ENCODE measurements at places on chromosomes 3 and 15.
A peak's percentile ranks its signal among the peaks of the same experiment; 100 is the strongest.

GRCh38 chr15:90261811-90262210 is 3.7 kb upstream of the NGRN start:
- DNase-seq = no peak

DNA sequence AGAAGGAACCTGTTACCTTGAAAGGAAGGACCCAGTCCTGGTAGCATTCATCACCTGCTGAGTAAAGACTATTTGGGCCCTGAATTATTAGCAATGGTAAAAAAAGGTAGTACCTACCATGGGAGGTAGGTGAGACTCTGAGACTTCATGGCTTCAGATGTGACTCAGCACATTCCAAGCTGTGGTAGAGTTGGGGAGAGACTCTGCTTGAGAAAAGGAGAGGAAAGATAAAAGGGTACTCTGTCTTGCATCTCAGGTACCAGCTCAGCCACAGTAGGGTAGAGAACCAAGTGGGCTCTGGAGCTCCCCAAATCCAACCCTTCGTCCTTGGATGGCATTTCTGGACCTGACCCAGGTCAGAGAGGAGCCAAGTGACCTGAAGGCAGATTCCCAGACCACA is 430.4 kb downstream of the TBL1XR1 start:
- DNase-seq = no peak

GRCh38 chr3:131658115-131658514 is 155.3 kb upstream of the MRPL3 start:
- no peak for DNase-seq

GRCh38 chr3:150594150-150594549 is 9.0 kb upstream of the SELENOT start:
- DNase-seq = no peak

- no peak for DNase-seq
Measured at GRCh38 chr3:153410517-153410916, 248.5 kb downstream of the RAP2B start.

DNA sequence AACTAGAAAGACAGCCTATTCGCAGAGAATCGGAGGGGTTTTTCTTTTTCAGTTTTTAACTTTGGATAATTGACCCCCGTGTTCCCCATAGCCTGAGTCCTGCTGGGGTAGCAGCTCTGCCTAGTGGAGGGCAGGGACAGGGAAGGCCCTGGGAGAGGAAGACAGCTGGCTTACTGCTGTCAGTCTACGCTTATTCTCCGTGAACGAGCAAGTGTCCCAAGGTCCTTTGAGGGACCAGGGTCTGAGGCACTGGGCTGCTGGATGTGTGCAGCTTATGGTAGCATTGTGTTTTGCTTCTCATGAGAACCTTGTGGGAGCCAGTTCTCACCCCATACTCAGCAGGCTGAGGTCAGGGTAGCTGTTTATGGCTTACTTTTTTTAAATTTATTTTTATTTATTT is 3.0 kb downstream of the LIMD1 start:
- DNase-seq = no peak

- no peak for DNase-seq
Measured at GRCh38 chr15:88426304-88426703, 40.9 kb downstream of the MRPL46 start.

GRCh38 chr15:77631745-77632533 is 773 bp downstream of the LINGO1 start:
- DNase-seq = no peak

DNA sequence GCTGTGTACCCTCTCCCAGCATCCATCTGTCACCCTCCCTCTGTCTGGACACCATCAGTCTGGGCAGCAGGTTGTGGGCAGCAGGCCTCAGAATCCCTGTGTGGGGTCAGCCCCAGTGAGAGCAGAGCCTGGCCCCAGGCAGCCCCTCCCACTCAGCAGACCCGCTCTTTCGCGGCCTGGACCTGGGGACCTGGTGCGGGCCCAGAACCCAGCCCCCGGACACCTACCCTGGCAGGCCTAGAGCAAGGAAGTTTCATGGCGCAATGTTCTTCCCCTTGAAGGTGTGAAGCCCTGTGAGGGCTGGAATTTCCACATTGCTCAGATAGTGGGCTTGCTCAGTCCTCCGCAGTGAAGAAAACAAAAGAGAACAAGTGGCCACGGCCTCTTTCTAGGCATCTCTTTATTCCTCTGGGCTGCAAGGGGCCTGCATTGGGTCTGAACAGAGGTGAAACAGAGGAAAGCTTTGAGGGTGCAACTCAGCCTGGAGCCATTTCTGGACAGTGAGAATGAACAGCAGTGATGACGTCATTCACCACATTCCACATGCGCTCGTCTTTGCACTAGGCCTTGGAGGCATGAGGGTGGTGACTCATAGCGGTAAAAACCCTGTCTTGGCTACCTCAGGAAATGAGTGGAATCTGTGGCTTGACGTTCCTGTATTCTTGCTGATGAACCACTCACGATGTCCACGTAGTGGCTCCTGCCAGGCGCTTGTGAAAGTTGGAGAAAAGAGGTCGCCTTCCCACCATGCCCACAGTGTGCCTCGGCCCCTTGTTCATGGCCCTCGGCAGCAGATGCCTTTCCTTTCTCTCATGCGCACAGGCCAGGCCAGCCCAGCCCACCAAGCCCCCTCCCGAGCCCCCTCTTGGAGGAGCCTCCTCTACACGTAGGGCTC is 66.1 kb downstream of the SLC30A4 start:
- peak; percentile 66 for DNase-seq

DNA sequence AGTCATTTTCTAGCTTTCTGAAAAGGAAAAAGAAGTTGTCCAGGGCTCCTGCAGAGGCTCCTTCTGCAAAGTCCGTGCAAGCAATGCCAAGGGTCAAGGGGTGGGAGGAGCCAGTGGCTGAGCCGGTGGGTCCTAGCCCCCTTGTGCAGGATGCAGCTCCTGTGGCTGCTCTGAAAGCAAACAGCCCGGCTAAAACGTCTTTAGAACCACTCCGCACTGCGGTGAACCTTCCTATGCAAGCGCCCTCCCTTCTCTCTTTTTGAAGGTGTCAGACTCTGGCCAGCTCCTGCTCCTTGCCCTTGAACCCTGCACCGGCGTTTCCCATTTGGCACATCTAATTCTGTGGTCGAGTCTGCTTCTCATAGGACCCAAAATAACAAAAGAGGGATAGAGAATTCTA is 183.1 kb downstream of the UACA start:
- no peak for DNase-seq

DNA sequence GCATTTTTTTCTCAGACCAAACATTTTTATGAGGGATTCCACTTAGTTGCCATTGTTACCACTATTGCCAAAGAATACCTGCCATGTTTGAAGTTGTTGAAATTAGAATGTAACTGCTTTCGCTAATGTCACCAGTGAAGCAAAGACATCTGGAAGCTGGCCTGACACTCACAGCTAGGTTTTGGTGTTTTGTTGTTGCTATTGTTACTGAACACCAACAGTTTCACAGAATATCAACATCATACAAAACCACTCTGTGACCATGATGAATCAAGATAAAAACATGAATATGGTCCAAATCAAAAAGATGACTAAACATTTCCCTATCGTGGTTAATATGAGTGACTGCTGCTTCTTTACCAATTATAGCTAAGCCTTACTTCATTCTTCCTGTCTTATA is 6.9 kb upstream of the CFAP20DC start:
- peak; percentile 22 for DNase-seq

DNA sequence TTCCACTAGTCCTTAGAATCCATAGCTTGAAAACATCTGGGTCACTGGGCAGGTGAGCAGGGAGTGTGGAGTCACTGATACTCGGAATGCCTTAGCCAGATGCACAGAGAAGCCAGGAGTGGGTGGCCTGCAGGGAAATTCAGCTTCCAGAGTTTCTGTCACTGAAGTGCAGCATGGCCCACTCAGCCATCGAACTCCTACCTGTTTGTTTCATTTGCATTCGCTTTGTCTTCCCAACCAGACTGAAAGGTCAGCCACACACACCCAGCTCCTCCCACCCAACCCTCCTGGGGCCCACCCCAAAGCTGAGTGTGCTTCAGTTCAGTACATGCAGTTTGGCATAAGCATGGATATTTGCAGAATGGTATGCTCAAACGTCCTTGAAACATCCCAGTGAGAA is 124.5 kb upstream of the ATP10A start:
- DNase-seq = no peak

DNA sequence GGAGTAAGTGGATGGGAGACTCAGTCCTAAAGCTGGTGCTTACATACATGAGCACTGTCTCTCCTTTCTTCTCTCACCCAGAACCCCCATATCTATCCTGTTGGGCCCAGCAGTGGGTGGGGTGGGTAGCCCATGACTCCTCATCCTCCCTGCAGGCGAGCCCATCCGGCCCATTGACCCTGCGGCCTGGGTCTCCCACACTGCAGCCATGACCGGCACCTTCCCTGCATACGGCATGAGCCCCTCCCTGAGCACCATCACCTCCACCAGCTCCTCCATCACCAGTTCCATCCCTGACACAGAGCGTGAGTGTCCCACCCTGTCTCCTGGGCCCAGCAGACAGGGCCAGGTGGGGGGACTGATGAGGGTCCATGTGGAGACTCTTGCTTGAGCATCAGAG is 8.0 kb upstream of the AP2M1 start:
- no peak for DNase-seq

DNA sequence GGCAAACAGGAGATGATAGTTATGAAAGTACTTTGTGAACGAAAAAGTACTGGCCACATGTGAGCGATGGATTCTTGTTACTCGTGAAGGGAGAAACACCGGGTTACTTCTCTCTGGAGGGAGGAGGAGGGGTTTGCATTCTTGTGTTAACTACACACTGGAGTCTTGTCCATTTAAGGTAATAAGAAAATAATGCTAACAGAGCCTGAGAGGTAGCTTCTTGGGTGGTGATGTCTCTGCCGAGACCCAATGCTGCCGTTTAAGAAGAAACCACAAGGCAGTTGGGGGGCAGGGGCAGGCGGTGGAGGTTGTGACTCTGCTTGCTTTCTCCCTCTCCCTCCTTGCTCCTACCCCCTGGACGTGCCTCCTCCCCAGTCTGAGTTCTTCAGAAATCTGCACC is 100.9 kb upstream of the ROPN1 start:
- no peak for DNase-seq

DNA sequence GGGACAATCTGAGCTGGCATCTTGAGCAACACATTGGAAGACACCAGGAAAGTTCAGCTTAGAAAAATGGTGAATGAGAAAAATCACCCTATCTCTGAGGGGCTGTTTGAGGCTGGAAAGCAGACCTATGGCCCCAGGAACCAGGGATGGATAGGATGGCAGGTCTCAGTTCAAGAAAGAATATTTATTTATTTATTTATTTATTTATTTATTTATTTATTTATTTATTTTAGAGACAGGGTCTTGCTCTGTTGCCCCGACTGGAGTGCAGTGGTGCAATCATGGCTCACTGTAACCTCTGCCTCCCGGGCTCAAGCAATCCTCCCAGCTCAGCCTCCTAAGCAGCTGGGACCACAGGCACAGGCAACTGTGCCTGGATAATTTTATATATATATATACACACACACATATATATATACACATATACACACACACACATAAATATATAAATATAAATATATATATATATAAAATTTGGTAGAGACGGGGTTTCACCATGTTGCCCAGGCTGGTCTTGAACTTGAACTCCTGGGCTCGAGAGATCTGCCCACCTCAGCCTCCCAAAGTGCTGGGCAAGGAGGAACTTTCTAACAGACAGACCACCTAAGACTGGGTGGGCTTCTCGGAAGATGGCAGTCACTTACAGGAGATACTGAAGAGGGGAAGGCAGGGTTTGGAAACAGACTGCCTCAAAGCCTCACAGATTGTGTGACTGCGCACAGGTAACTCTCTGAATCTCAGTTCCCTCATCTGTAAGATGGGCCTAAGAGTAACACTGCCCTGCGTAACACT is 29.7 kb downstream of the CCDC13 start:
- no peak for DNase-seq

DNA sequence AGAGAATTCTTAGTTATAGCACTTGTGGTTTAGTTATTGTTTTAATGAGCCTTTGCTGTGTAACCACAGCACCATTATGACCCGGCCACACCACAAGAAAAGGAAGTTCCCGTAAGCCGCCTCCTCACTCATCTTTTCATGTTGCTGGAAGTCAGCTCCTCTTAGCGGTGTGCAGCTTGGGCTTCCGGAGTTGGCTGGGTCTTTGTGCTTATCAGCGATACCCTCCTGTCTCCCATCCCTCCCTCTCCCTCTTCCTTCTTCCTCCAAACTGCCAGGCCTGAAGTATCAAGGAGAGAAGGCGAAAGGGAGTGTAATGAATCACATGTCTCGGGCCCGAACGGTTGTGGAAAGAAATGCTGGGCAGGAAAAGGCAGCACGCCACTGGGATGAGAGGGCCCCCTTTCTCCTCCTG is 353.5 kb downstream of the MCTP2 start:
- DNase-seq = peak; percentile 9

DNA sequence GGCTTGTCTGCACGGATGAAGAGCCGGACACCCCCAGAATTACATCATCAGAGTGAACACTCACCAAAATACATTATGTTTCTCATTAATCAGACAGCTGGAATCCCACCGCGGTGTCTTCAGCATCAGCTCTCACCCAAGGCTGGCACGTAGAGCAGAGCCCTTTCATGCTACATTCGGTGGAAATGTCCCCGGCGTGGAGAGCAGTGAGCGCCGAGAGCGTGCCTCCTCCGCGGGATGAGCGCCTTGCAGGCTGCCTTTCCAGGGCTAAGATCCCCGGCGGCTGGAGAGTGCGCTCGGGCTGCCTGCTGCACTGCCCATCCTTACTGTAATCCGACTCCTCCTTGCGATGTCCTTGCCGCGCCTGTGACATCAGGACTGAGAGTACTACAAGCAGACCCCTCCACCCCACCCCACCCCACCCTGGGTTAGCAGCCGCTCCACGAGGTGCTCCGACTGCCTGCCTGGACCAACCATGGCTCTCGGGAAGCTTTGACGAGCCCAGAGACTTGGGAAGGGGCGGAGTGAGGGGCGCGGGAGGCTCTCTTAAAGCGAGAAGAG is at the start of gene ZNF385D:
Gene ZNF385D, minus strand, starts transcription at position 380 of the 561 bp plus-strand sequence. Its CDS starts 294 bp downstream, at position 86.
- DNase-seq = no peak

DNA sequence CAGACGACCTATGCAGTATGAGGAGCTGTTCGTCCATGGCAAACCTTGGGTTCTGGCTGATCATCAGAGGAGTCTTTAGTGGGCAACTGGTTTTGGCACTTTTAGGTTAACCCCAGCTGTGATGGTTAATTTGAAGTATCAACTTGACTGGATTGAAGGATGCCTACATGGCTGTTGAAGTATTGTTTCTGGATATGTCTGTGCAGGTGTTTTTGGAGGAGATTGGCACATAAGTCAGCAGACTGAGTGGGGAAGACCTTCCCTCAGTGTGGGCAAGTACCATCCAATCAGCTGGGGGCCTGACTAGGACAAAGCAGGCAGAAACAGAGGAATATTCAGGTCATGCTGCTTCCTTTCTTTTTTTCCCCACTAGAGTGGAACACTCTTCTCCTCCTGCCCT is 284.1 kb downstream of the NFKBIZ start:
- DNase-seq = no peak

All from hematopoietic multipotent progenitor cell treated with erythropoietin and hydrocortisone succinate and interleukin-3 and kit ligand, for 8 days (in vitro differentiated cells).